ENCODE measurements at places on chromosomes 12 and 14.

- DNase-seq = no peak
These were observed 17.8 kb downstream of the HDAC7 start for GRCh38 chr12:47801904-47802246.

GRCh38 chr12:68180792-68181744 is 21.5 kb upstream of the IFNG start:
- DNase-seq = no peak

- no peak for DNase-seq
These were observed 1320.9 kb upstream of the FLRT2 start for GRCh38 chr14:84209031-84209430.

DNA sequence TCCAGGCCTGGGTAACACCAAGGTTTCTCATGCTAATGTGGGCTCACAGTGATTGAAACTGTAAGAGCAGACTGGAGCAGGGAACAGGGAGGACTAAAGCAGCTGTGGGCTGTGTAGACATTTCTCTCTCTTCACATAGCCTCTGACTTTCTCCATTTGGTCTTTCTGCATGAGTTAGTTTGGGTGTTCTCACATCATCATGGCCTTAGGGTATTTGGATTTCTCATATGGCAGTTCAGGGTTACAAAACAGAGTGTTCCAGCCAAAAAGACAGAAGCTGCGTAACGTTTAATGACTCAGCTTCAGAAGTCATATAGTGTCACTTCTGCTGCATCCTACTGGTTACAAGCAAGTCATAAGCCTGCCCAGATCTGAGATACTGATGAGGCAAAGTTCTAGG is 52.0 kb upstream of the OSBPL8 start:
- DNase-seq = no peak

DNA sequence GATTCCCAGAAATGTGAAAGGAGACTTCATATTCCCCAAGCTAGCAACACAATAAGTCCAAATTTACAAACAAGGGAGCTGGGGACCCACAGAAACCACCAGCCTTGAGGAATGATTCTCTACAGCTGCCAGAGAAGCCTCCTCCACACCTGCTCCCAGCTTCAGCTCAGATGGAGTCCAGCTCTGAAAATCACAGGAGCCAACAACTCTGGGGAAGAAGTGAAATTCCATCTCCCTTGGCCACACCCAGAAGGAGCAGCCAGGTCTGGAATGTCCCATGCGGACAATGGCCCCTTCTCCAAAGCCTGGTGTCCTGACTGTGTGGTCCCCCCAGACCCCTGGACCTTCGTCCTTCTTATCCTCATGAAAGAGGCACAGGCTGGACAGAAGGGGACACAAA is 45.4 kb downstream of the SYNE3 start:
- DNase-seq = no peak

GRCh38 chr14:99148861-99149610 is 123.0 kb downstream of the BCL11B start:
- no peak for DNase-seq

DNA sequence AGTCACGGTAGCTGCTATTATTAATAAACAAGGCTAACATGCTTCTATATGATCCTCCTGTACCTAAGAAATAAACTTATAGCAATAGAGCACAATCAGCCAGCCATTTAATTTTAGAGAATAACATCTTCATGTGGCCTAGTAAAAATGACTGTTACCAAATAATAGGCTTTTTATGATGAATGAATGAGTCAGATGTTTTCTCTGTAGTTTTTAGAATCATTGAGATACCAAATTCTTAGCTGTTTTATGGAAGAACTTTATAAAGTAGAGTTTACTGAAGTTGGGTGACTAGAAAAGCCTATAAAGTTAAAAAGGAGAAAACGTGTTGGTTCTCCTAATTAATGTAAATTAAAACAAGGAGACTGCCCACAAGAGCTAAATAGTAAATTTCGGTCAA is 40.7 kb downstream of the WNK1 start:
- no peak for DNase-seq

- no peak for DNase-seq
These were observed 46.7 kb downstream of the EML5 start for GRCh38 chr14:88746052-88746451.

DNA sequence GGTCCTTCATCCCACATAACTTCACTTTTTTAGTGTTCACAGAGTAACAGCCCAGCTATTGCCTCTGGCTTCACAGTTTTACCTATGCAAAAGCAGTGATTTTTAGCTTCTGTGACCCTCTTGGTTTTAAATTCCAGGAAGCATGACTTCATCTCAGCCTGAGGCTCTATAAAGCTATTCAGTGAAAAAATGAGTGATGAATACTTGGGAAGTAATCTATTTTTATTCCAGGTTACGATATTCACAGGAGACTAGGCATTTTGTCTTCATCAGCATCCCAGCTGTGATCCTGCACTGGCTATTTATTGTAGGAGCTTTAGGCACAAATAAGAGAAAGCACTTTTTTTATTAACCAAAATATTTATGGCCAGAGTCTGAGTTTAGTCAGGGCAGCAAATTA is 164.8 kb downstream of the SNAPC1 start:
- no peak for DNase-seq

DNA sequence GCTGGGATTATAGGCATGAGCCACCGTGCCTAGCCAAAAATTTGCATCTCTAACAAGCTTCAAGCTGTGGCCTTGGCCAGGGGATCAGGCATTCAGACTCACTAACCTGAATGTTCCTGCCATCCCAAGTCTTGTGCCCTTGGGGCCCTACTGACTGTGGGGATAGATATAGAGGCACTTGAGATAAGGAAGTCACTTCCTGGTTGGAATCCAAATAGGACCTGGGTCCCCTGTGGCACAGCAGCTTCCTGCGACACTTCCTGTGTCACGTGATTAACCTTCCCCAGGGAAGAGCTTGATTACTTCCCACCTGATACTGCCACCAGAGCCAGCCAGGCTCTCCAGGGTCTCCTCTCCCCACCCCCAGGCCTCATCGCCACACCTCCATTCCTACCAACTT is 128.2 kb downstream of the BCL11B start:
- DNase-seq = no peak

DNA sequence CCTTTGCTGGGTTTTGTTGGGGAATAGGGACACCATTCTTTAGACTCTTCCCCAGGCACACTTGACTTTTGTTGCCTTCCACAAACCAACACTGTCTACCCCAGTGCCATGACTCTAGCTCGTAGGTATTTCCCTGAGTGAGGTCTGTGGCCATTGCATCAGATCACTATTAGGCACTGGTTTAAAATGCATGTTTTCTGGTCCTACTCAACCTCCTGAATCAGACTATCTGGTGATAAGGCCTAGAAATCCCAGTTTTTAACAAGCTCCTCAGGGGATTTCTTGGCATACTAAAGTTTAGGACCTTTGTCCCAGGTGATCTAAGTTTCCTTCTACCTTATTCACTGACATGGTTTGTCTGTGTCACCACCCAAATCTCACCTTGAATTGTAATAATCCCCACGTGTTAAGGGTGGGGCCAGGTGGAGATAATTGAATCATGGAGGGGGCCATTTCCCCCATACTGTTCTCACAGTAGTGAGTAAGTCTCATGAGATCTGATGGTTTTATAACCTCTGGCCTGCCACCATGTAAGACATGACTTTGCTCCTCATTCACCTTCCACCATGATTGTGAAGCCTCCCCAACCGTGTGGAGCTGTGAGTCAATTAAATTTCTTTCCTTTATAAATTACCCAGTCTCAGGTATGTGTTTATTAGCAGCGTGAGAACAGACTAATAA is 87.8 kb upstream of the PSMC1 start:
- DNase-seq = no peak

- DNase-seq = no peak
These were observed 12.1 kb upstream of the SLC38A2 start for GRCh38 chr12:46384451-46385309.

DNA sequence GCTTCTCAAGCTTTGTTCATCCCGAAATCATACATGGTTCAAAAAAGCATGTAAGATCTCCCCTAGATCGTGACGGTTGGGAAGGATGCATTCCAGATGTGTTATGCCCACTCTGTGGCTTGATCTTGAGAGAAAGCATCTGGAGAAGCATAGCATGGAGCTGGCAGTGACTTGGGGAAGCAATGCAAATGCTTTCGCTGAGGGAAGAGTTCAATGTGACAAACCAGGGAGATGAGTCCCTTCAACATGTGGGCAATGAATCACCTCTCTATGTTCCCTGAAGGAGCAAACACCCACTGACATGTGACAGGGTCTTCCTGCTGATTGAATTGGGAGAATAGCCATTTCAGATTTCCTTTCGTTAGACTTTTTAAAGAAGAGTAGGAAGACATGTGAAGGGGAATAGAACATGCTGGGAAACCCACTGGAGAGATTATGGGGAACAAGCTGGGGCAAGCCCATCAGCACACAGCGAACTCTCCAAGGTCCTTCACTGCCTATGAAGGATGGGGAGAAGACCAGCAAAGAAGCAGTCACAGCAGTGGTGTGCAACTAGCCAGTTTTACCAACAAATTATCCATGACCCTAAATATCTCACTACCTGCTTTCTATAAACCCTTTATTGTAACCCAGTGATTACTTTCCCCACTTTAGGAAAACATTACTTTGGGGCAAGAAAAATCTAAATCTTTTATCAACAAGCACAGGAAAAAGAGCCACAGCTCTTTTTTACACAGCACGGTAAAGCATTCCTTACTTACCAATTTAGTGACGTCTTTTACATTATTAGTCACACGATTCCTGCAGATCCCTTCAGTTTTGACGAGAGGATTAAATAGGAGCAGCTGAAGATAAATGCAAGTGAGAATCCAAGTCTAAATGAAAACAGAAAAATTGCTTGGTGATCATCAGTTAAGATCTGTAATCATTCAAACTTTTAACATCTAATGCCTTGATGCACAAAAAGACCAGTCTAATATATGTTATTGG is 35.0 kb downstream of the KITLG start:
- no peak for DNase-seq

DNA sequence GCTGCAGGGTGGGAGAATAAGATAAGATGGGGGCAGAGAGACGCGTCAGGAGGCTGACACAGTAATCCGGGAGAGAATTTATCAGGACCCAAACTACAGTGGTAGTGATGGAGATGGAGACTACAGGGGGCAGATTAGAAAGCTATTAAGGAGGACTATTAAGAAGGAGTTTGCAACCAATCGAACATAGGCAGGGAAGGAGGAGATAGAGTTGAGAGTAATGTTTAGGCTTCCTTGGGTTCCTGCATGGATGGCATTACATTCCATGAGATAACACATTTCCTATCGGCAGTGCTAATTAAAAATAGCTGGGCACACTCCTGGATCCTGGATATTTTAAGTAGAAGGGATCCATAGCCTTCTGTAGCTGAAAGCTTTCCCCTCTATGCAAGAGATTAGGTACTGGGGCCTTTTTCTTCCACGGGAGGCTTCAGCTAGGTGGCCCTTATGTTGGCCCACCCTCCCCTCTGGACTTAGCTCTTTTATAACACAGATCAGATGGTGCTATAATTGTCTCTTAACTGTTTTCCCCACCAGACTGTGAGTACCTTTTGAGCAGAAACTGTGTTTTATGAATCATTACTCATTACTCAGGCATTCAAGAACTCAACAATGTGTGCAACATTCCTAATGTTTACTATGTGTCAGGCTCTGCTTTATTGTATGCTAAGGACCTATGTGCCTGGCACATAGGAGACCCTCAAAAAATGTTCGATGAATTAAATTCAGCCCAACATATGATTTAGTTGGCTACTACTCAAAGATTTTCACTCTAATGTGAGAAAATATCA is 113.0 kb downstream of the RMST start:
- no peak for DNase-seq

DNA sequence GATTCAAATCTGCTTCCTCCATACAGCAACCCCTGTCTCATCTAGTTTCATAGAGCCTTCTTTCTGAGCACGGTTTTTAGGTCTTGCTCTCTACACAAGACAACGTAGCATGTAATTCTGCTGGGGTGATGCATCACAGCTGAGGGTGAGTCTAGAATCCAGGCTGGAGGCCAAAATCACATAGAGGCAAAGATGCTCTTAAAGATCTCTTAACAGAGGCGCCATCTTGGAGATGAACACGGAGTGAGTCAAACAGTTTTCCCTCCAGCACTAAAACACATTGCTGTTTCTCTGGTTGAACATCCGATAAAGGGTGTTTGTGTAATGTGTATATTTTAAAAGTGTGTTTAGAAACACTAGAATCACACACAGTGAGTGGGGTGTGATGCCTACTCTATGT is 78.9 kb downstream of the NOS1 start:
- no peak for DNase-seq

GRCh38 chr14:35390577-35391387 is 13.8 kb downstream of the NFKBIA start:
- no peak for DNase-seq

DNA sequence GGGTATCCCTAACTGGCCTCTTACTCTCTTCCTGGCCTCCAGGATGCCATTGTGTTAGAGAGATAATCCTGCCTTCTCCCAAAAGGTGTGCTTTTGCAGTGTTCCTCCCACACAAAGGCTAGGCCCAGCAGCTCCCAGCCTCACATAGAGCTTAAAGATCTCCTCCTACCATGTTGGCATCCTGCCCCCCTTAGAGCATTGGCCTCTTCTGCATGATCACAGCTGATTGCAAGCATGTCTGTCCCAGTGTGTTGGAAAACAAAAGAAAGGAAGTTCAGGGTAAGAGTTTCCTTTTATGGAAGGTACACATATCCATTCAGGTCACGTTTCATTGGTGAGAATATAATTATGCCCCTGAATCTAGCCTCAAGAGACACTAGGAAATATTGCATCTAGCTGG is 405.4 kb downstream of the TMTC2 start:
- DNase-seq = no peak

DNA sequence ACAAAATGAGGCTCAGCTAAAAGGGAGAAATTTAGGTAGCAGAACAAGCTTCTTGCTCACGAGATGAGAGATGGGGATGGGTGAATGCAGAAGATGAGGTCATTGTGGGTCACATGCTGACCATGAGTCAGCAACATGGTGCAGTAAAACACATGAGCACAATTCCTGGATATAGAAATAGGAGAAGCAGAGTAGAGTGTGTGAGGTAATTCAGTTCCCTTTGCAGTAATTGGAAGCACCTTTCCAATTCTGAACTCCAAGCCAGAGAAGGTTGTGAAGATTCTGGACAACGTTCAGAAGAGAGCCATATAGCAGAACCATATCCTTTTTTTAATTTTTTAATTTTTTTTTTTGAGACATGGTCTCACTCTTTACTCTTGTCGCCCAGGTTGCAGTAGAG is 62.0 kb upstream of the LMNTD1 start:
- no peak for DNase-seq

DNA sequence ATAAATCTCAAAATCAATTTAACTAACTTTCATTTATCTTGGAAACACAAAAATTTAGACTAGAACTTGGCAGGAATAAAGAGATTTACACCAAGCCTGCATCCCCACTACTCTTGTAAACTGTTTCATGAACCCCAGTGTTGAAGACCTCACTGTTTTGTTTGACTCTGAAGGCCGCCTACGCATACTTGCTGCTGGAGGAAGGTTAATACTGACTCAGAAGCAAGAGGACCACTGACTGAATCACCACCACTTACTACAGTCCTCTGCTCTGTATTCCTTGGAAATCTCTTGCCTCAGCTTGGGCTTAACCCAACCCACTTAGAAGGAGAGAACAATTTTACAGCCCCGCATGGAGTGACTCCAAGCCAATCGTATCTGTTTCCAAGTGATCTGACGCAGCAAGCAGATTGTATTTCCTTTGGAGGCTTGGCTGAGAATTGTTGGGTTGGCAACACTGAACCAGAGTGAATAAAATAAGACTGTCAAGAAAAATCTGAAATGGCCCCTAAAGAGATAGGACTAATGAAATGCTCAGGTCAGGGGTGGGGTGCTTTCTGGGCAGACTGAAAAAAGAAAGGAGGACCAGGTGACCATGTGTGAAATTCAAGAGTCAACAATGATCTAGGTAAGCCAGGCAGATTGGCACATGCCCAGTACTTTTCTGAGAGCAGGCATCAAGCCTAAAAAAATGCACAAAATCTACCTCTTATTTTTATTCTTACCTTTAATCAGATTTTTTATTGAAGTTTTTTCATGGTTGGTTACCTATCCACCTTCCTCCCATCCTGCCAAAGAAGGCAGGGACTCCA is 248.6 kb downstream of the ZFP36L1 start:
- no peak for DNase-seq

All from NCI-H2227 treated with DMSO at 0.1 percent for 48 hours (cell line).